Stimulated activated CD4-positive, alpha-beta T cell treated with anti-CD3 and anti-CD28 coated beads, TNF-alpha, amount 100 ng/mL, for 24 hours (primary cell): ENCODE measurements at places on chromosomes 16 and 17.

GRCh38 chr17:79631640-79632431 lies 21.0 kb upstream of the RBFOX3 start:
- no peak for DNase-seq

DNA sequence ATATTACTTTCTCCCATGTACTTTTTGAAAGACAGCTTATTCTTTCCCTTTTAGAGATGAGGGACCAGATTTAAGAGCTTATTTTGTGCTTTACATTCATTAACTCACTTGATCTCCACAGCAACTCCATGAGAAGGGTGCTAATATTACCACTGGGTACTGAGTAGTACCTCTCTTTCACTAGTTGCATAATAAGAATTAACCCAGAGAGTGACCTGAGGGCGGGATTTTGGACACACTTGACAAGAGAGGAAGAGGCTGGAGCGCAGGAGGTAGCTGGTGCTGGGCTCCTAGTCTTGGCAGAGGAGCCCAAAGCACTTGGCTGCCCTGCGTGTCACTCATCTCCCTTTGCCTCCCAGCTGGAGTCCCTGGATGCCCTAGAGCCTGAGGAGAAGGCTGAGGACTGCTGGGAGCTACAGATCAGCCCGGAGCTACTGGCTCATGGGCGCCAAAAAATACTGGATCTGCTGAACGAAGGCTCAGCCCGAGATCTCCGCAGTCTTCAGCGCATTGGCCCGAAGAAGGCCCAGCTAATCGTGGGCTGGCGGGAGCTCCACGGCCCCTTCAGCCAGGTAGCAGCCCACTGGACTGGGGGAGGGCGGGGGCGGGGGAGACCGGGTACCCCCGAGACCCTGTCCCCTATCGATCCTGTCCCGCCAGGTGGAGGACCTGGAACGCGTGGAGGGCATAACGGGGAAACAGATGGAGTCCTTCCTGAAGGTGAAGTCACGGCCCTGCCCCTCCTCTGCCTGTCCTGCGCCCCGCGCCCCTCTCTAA lies 1.7 kb upstream of the MAZ start:
- no peak for DNase-seq

- no peak for DNase-seq
Observed at GRCh38 chr16:11121083-11121608, 134.9 kb downstream of the SOCS1 start.

DNA sequence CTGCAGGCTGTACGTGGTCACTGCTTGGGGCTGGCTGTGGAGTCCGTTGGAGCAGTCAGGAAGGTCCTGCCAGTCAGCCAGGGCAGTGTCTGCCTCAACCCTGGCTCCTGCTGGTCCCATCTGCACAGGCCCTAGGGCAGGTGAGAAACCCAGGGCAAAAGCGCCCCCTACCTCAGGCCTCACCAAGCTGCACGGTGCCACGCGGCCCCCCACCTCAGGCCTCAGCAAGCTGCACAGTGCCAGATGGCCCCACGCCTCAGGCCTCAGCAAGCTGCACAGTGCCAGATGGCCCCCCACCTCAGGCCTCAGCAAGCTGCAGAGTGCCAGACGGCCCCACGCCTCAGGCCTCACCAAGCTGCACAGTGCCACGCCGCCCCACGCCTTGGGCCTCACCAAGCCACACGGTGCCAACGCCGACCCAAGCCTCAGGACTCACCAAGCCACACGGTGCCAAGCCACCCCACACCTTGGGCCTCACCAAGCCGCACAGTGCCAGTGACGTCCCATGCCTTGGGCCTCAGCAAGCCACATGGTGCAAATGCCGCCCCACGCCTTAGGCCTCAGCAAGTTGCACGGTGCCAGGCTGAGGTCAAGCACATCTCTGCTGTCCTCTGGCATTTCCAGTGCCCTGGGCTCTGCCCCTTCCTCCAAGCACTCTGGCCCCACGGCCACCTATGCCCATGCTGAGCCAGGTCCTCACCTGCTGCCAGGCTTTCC lies 5.5 kb downstream of the TMEM204 start:
- no peak for DNase-seq

- DNase-seq, result no peak
Observed at GRCh38 chr16:3133844-3134243, 985 bp upstream of the ZNF213 start.

GRCh38 chr16:20122011-20122410 lies 48.3 kb upstream of the GPR139 start:
- DNase-seq, result no peak

- no peak for DNase-seq
Observed at GRCh38 chr17:2947996-2948550, 115.3 kb downstream of the OR1D5 start.

DNA sequence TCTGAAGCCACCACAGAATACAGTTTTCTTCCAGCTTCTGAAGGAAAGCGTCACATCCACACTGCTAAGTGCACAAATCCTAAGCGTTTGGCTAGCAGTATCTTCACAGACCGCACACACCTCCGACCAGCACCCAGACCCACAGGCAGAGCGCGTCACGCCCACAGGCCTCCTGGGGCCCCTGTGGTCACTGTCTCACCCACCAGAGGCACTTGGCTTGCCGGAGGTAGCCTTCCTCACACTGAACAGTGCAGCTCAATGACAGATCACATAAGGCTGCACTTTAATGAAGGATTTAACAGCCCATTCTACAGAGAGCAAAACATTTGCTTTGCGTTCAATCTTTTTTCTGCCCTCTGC lies 21.2 kb downstream of the SPHK1 start:
- no peak for DNase-seq

- no peak for DNase-seq
Observed at GRCh38 chr17:74860229-74860871, 665 bp upstream of the GRIN2C start.

DNA sequence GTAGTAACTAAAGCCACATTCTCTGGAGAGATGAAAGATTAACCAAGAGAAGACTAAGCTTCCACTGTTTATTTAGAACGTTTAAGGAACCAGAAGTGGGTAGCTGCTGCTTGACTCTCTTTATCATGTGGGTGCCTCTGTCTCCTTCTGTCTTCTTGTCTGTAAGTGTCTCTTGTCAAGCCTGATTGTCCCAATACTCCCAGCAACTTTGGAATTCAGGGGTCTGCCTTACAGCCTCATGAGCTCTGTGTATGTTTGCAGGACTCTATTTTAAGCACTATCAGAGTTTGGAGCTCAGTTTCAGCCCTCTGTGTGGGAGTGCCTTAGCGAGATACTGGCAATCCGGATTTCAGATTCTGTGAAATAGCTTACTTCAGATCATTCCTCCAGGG lies 29.3 kb upstream of the SPACA3 start:
- no peak for DNase-seq

DNA sequence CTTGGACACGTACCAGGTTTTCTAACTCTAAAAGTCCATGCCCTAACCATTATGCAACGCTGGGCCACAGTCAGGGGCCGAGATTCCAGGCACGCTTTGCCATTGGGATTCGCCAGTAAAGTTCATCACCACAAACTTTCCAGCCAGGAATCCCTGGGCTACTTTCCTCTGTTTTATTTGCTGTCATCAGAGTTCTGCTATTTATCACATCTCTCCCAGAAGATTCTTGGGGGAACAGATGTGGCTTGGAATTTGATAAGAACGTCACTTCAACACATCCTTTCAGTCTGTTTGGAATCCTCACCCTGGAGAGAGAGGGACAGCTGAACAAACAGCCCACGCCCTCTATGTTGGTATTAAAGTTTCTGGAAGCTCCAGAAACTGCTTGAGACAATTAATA lies 109.6 kb upstream of the CACNG3 start:
- no peak for DNase-seq

- DNase-seq, result no peak
Observed at GRCh38 chr17:66192378-66192687, 400 bp upstream of the CEP112 start.

GRCh38 chr17:6325741-6326140 lies 109.2 kb downstream of the AIPL1 start:
- no peak for DNase-seq

DNA sequence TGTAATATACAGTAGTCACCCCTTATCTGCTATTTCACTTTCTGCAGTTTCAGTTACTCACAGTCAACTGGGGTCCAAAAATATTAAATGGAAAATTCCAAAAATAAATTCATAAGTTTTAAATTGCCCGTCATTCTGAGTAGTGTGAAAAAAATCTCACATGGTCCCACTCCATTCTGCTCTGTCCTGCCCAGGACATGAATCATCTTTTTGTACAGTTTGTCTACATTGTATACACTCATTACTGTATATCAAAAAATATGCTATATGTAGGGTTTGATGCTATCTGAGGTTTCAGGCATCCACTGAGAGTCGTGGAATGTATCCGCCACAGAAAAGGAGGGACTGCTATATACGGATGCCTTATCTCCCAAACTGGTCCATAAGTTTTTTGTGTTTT lies 16.0 kb upstream of the APPBP2 start:
- DNase-seq, result no peak

- no peak for DNase-seq
Observed at GRCh38 chr17:81514489-81514738, 1.8 kb upstream of the ACTG1 start.

- no peak for DNase-seq
Observed at GRCh38 chr17:1006054-1006453, 9.1 kb downstream of the TIMM22 start.

DNA sequence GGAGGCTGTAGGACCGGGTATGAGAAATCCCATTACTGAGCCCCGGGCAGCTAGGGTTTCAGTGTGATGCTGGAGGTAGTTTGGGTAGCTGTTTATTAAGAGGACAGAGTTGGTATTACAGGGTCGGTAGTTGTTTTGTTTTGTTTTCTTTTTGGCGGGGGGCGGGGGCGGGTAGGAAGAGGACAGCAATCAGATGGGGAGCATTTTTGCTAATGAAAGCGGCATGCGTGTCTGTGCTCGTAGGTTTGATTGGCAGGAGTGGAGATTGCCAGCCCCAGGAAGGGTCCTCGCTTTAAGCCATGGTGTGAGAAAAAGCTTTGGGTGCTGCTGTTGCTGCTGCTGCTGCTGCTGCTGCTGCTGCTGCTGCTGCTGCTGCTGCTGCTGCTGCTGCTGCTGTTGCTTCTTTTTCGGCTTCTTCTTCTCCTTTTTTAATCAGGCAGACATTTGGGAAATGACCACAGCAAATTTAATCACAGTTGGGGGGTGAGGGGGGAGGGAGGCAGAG lies 498.5 kb upstream of the ZFHX3 start:
- no peak for DNase-seq

DNA sequence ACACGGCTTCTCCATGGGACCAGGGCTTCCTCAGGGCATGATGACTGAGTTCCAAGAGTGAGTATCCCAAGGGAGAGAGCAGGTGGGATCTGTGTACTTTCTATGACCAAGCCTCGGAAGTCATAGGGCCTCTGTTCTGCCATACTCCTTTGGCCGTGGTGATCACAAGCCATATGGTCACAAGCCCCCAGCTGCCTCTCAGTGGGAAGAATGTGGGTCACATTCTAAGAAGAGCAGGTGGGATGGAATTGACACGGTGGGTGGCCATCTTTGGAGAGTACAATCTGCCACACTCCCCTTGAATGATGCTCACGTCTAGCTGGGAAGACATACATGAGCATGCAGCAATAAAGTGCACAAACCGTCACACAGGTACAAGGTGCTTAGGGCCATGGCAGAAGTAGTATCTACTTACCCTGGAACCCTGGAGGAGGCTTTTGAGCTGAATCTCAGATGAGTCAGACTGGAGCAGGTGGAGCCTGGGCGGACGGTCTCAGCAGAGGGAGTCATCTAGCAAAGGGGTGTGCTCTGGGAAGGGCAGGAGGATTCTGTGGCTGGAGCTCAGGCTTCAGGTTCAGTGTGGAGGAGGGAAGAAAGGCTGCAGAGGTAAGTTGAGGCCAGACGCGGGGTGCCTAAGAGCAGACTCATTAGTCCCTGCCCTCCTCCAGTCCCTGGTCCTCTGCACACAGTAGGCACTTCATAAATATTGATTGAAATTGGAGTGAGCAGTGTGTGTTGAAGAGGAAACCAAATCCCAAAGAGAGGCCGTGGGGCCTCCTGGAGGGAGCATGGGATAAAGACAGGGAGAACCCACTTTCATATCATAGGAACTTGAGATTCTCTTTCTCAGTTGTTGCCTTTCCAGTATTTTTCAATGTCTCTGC lies 26.6 kb downstream of the GOSR2 start:
- DNase-seq, result no peak

DNA sequence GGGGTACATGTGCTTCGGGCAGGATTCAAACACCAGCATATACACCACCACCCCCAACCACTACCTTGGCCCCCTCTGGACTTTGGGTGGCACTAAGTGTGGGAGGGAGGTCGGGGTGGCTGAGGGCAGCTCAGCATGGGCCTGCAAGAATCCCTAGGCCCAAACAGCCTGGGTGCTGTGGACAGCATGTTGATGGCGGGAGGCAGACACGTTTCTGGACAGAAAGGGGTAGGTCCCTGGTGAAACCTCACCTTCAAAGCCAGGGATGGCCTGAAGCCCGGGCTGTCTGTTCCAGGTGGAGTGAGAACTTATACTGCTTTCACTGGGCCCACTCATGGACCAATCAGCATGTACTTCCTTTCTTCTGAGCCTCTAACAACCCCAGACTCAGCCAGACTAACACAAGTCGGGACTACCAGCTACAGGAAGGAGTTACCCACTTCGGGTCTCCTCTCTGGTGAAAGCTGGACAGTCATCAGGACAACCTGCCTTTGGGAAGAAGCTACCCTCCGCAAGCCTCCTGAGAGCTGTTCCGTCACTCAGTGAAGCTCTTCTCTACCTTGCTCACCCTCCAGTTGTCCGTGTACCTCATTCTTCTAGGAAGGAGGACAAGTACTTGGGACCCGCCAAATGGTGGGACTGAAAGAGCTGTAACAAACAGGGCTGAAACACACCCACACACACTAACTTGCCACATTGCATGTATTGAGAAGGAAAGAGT lies 203.0 kb downstream of the CPPED1 start:
- no peak for DNase-seq

DNA sequence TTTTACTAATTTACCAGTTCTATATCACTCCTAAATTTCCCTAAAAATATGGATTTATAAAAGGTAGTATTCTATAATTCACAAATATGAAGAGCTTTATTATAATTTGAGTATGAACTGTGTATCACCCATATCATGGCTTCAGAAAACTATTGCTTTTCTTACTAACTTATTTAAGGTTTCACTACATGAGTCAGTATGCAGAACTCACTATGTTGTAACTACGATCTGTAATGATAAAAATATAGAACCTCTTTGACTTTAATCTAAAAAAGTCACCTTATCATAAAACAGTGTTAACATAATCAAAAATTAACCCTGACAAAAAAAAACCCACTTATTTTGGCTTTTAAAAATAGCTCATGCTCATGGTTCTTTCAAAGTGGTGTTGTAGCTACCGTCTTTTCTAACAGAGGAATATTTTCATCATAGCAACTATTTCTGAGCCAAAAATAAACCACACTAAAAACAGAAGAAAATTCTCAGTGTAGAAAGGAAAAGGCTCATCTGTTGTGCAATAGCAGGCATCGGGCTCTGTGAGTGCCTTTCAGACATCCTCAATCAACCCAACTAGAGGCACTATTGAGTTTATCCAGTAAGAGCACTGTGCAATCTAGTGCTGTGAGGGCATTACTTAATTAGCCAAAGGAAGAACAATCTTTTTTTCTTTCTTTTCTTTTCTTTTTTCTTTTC lies 42.1 kb downstream of the ITGAM start:
- DNase-seq, result no peak
